ENCODE measurements at places on chromosomes 2 and 18. TPM values are rescaled to one million over a fixed set of nuclear protein-coding genes. Genes with fewer than 3 reads are reported as not detected.

The TBR1 gene
- not detected for polyA plus RNA-seq

The QPCT gene
- 20.8 TPM for polyA plus RNA-seq

The KCNE4 gene
- 4.2 TPM for polyA plus RNA-seq

The GGCX gene
- polyA plus RNA-seq, result 37.9 TPM

The ECEL1 gene
- 0.24 TPM for polyA plus RNA-seq

DNA sequence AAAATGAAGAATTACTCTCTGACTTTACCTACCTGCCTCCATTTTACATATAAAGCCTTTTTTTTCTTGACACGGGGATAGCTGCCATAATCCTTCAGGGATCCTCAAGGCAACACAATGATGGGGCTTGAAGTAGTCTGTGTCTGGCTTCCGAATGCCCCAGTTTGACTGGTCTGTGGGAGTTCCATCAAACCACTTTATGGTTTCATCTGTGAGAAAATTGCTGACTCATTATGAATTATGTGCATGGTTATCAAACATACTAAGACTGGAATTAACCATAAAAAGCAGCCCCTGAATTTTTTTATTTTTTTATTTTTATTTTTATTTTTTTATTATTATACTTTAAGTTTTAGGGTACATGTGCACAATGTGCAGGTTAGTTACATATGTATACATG lies 117.5 kb downstream of the PLA2R1 start:
- H3K4me3 ChIP-seq, result no peak overlapping the region
- no peaks in the 10 kb centered on the region for H3K4me1 ChIP-seq
- no peaks in the 10 kb centered on the region for H3K36me3 ChIP-seq
- no peak overlapping the region for H3K27ac ChIP-seq
- DNase-seq, result no peak

DNA sequence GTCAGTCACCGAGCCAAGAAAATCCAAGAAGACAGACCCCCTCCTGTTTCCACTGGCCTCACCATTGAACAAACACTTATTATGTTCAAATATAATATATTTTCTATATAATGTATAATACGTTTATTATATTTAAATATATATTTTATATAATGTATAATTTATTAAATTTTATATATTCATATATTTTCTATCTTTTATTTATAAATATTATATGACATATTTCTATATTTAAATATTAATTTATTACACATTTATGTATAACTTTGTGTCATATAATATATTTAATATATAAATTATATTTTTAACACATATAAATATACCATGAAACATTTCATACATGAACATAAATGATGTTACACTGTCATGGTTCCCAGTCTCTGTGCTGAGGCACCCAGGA lies 60.9 kb upstream of the RMDN2 start:
- no peaks in the 10 kb centered on the region for H3K27me3 ChIP-seq
- no peak for DNase-seq
- no peak overlapping the region for H3K4me3 ChIP-seq
- H3K36me3 ChIP-seq, result no peaks in the 10 kb centered on the region
- no peaks in the 10 kb centered on the region for H3K4me1 ChIP-seq
- no peak overlapping the region for H3K27ac ChIP-seq

GRCh38 chr2:138468617-138469016 lies 33.0 kb upstream of the SPOPL start:
- no peaks in the 10 kb centered on the region for H3K4me1 ChIP-seq
- no peaks in the 10 kb centered on the region for H3K36me3 ChIP-seq
- H3K27me3 ChIP-seq, result no peaks in the 10 kb centered on the region

DNA sequence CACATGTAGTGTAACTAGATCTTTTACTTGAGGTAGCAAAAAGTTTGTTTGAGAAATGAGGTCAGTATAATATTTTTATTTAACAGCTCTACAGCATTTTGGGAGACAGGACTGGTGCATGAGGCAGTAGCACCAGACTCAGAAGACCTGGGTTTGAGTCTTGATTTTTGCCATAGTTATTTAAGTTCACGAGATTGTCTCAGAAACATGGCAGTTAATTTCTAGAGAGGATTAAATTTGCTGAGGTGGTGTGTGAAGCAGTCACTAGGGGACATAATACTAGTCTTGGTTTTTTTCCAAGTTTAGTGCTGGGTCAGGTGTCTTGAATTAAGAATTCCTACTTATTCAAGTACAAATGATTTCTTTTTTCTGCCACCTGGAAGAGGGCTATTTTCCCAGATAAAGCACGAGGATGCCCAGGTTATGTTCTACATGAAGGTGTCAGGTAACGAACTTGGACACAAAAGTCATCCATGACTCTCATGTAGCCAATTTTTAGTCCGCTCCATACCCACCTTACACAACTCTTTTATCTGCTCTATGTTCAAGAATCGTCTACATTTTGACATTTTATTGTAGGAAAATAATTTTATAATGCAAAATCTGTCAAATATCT lies 1.4 kb downstream of the MARCHF7 start:
- peak; percentile 8 for DNase-seq
- peaks cover 35% of the 10 kb centered on the region for H3K36me3 ChIP-seq
- no peaks in the 10 kb centered on the region for H3K27me3 ChIP-seq
- peaks cover 63% of the 10 kb centered on the region for H3K4me1 ChIP-seq
- peak overlapping the region; percentile 100 for H3K27ac ChIP-seq

DNA sequence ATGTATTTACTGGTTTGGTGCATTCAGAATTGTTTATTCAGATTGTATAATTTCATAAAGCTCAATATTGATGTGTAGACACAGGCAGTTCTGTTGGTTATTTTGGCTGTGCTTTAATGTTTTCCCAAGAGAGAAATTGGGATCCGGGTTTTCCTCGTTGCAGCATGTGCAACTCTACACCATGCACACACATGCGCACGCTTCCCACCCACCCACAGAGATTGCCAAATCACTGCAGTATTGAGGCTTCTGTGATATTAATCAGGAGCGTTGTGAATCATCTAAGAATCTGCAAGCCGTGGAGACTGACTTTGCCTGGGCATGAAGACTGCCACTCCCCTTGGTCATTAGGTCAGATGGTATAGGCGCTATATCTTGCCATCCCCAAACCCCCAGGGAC lies 571.5 kb downstream of the SLC4A3 start:
- H3K4me1 ChIP-seq, result no peaks in the 10 kb centered on the region
- no peak for DNase-seq
- H3K27me3 ChIP-seq, result no peaks in the 10 kb centered on the region
- H3K36me3 ChIP-seq, result no peaks in the 10 kb centered on the region

DNA sequence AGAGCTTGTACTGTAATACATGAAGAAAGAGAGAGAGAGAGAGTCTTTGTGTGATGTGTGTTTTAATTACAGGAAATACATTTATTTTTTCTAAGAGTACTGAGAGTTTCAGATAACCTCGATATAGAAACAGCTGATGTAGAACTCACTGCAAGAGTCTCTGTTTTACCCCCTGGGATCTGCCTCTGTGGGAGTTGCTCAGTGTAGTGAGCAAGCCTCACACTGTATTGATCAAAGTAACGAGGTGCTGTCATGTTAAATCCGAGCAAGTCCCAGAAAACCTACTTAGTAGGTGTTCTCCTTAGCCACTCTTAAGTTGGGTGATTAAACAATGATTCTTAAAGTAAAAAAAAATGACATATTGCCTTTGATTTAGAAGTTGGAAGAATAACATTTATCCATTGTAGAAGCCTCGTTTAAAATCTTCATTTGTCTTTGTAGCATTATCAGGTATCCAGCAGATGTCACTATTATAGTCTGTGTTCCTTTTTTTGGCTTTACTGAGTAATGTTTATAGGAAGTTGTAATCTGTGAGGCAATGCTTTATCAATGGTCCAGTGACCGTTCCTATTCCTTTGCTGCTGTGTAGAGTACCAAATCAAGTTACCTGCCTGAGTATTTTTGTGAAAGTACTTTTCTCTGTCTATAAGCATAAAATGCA lies 219.0 kb downstream of the MYO3B start:
- H3K4me1 ChIP-seq, result no peaks in the 10 kb centered on the region
- H3K36me3 ChIP-seq, result no peaks in the 10 kb centered on the region
- H3K4me3 ChIP-seq, result no peak overlapping the region
- no peak for DNase-seq
- no peak overlapping the region for H3K27ac ChIP-seq
- peaks cover 35% of the 10 kb centered on the region for H3K27me3 ChIP-seq

GRCh38 chr2:227366769-227367426 lies 12.2 kb downstream of the TM4SF20 start:
- H3K4me1 ChIP-seq, result no peaks in the 10 kb centered on the region
- DNase-seq, result no peak
- H3K27ac ChIP-seq, result peak overlapping the region; percentile 70

GRCh38 chr2:66929632-66930338 lies 467.3 kb upstream of the ETAA1 start:
- H3K4me3 ChIP-seq, result no peak overlapping the region
- DNase-seq, result peak; percentile 56
- H3K36me3 ChIP-seq, result no peaks in the 10 kb centered on the region

GRCh38 chr2:8447610-8448221 lies 234.1 kb upstream of the ID2 start:
- DNase-seq, result no peak
- H3K27me3 ChIP-seq, result no peaks in the 10 kb centered on the region
- no peaks in the 10 kb centered on the region for H3K36me3 ChIP-seq
- H3K4me1 ChIP-seq, result no peaks in the 10 kb centered on the region
- H3K4me3 ChIP-seq, result no peak overlapping the region

- peak overlapping the region; percentile 7 for H3K27ac ChIP-seq
- no peak overlapping the region for H3K4me3 ChIP-seq
- peaks cover 32% of the 10 kb centered on the region for H3K4me1 ChIP-seq
- no peaks in the 10 kb centered on the region for H3K36me3 ChIP-seq
- no peaks in the 10 kb centered on the region for H3K27me3 ChIP-seq
These were observed 110.0 kb upstream of the STON1 start for GRCh38 chr2:48419884-48420511.

DNA sequence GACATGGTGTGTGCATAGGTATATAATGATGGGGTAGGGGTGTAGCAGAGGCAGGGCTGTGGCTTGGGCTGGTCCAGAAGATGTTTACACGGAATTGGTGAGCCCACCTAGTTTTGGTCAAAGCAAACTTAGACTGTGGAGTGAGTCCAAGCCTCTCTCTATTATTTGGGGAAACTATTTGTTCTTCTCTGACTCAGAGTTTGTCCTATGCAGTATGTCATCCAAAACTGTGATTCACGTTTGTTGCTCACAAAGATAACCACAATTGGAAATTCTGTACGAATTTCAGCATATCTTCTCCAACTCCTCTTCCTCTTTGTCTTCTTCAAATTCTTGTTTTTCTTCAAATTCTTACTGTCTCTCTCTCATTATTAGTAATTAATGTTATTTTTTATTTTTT lies 292.9 kb downstream of the XIRP2 start:
- no peak overlapping the region for H3K4me3 ChIP-seq
- H3K27ac ChIP-seq, result no peak overlapping the region
- no peak for DNase-seq

DNA sequence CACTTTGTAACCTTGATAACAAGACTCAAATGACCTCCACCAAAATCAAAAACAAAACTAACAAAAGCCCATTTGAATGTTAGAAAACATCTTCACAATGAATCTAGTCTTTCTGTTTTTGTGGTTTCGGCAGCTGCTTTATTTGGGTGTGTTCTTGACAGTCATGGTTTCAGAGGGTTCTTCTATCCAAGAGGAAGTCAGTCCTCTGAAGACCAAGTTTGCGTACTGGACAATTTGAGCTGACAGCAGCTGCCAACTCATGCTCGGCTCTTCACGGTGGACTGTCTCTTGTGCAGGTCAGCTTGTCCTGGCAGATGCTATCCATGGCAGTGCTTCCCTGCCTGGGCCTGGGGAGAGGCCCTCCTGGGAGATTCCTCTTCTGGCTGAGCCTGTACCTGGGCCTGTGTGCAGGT lies 91.0 kb downstream of the TMEM17 start:
- no peaks in the 10 kb centered on the region for H3K27me3 ChIP-seq
- H3K27ac ChIP-seq, result no peak overlapping the region
- no peak overlapping the region for H3K4me3 ChIP-seq
- H3K36me3 ChIP-seq, result no peaks in the 10 kb centered on the region
- peaks cover 6% of the 10 kb centered on the region for H3K4me1 ChIP-seq

DNA sequence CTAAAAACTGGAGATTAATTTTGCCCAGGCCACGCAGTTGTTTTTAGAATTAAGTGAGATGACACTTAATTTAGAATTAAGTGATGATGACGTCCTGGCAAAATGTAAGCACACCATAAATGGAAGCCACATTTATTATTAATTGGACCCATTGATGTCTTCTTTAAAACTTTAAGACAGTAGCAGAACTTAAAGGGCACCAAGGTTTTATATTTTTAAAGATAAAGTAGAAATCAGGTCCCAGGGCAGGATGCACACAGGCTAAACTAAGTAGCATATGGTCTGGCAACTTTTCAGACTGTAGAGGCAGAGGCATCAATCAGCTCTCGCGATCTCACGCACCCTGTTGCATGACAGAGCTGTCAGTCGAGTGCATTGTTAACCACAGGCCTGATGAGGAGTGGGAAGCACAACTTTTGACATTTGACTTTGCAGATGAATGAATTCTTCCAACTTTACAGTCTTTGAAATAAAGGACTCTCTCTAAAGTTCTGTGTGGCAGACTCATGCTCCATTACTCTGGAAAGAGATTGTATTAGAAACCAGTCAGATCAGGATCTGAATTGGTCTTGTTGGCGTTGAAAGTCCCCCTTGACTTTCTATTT lies 232.4 kb downstream of the CD226 start:
- H3K4me3 ChIP-seq, result no peak overlapping the region
- H3K36me3 ChIP-seq, result no peaks in the 10 kb centered on the region
- H3K27ac ChIP-seq, result no peak overlapping the region
- no peaks in the 10 kb centered on the region for H3K27me3 ChIP-seq
- DNase-seq, result no peak
- H3K4me1 ChIP-seq, result no peaks in the 10 kb centered on the region

DNA sequence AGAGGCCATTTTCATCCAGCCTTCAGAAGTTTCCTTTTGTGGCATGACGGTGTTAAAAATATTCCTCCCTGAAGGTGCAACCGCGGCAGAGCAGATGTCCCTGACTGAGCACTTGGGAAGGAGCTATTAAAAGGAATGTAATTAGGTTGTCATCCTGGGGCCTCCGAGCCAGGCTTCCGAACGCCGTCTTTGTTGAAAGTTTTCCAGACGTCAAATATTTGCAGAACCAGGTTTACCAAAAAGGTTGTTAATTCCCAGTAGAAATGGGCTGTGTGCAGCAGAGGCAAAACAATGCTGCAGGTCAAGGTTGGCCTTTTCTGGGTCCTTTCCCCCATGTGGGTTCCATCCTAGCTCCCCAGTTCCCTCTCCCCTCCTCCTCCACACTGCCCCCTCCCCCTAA lies 110.0 kb upstream of the STPG4 start:
- H3K4me1 ChIP-seq, result peaks cover 4% of the 10 kb centered on the region
- no peaks in the 10 kb centered on the region for H3K36me3 ChIP-seq
- no peaks in the 10 kb centered on the region for H3K27me3 ChIP-seq
- no peak overlapping the region for H3K27ac ChIP-seq

- H3K4me1 ChIP-seq, result peaks cover 97% of the 10 kb centered on the region
- H3K27me3 ChIP-seq, result no peaks in the 10 kb centered on the region
- H3K36me3 ChIP-seq, result no peaks in the 10 kb centered on the region
- H3K27ac ChIP-seq, result no peak overlapping the region
These were observed 145.0 kb downstream of the HDAC4 start for GRCh38 chr2:239255628-239256349.

GRCh38 chr2:187586011-187586641 lies 31.9 kb upstream of the TFPI start:
- no peak for DNase-seq
- no peak overlapping the region for H3K4me3 ChIP-seq
- no peaks in the 10 kb centered on the region for H3K27me3 ChIP-seq
- peaks cover 3% of the 10 kb centered on the region for H3K4me1 ChIP-seq
- peak overlapping the region; percentile 43 for H3K27ac ChIP-seq
- no peaks in the 10 kb centered on the region for H3K36me3 ChIP-seq

- no peaks in the 10 kb centered on the region for H3K27me3 ChIP-seq
- no peak for DNase-seq
- H3K4me1 ChIP-seq, result peaks cover 34% of the 10 kb centered on the region
These were observed 5.2 kb upstream of the NDUFV2 start for GRCh38 chr18:9097349-9097748.
